ENCODE measurements at places on chromosomes 5 and 9.

DNA sequence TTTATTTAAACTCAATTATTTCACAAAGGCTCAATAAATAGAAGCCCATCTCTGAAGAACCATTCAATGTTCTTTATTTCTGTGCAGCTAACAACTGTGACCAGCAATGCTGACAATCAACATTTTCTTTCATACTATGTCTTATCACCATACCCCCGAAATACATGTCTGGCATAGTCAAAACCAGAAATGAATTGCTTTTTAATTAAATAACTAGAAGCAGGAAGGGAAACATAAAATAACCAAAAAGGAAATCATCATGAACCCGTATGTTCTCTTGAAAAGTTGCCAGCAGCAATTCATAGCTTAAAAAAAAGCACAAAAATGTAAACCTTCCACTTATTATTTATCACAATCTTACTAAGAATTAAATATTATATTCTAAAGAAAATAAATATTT lies 212.4 kb downstream of the TMEM232 start:
- DNase-seq: peak; percentile 53

DNA sequence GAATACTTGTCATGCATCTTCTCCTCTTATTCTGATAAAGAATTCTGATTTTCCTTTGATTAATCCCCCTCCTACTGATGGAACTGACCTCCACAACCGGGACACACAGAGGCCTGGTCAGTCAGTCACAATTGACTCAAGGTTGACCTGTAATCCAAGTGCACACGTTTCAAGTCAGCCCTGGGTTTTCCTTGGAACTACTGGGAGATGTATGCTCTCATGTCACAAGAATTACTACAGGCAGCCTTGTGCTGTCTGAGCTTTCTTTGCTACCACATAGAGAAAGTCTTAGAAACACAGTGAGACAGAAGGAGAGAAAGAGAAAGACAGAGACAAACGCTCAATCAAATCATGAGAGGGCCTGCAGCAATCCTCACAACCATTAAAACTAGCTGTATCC lies 345.8 kb downstream of the PDE4D start:
- no peak for DNase-seq

DNA sequence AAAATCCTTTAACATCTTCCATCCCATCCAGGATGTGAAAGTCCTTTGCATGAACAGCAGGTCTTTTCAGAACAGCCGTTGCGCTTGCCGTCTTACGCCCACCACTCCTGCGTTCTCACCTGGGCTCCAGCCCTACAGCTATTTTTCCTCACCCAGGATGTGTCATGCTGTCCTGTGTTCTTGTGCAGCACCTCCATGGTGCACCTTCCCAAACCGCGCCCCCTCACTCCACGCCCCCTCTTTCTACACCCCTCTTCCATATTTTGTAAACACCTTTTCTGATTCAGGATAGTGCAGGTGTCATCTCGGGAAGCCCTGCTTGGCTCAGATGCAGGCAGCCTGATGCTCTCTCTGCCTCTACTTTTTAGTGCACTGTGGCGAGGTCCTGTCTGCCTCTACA lies 18.4 kb downstream of the CAMK4 start:
- DNase-seq: no peak

- no peak for DNase-seq
Observed at GRCh38 chr5:12217039-12217438, 312.8 kb upstream of the CTNND2 start.

GRCh38 chr9:123725389-123725788 lies 204.5 kb downstream of the DENND1A start:
- DNase-seq: no peak

DNA sequence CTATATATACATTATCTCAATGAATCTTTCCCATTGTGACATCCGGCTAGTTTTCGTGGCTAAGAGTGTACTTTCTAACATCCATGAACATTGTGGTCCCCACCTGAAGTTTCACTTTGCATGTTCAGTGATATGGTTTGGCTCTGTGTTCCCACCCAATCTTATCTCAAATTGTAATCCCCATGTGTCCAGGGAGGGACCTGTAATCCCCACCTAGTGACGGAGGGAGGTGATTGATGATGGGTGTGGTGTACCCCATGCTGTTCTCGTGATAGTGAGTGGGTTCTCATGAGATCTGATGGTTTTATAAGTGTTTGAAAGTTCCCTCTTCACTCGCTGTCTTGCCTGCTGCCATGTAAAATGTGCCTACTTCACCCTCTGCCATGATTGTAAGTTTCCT lies 28.1 kb downstream of the MRPL22 start:
- no peak for DNase-seq

GRCh38 chr5:53678981-53679660 lies 118.7 kb downstream of the NDUFS4 start:
- DNase-seq: no peak

Data from SK-N-MC (cell line).